ENCODE measurements at places on chromosomes 16 and 17.

DNA sequence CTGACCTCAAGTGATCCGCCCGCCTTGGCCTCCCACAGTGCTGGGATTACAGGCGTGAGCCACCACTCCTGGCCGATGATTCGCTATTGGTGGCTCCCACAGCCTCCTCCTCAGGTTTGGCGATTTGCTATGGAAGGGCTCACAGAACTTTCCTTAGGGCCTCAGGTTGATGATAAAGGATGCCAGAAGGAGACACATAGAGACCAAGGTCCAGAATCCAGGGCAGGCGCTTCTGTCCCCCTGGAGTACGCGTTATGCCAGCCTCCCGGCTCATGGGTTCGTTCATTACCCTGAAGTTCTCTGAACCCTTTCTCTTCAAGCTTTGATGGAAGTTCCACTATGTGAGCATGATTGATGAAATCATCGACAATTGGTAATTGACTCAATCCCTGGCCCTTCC is 19.9 kb downstream of the LGALS3BP start:
- no peak for DNase-seq

GRCh38 chr17:16973760-16974540 is 2.0 kb upstream of the TNFRSF13B start:
- no peak for DNase-seq

DNA sequence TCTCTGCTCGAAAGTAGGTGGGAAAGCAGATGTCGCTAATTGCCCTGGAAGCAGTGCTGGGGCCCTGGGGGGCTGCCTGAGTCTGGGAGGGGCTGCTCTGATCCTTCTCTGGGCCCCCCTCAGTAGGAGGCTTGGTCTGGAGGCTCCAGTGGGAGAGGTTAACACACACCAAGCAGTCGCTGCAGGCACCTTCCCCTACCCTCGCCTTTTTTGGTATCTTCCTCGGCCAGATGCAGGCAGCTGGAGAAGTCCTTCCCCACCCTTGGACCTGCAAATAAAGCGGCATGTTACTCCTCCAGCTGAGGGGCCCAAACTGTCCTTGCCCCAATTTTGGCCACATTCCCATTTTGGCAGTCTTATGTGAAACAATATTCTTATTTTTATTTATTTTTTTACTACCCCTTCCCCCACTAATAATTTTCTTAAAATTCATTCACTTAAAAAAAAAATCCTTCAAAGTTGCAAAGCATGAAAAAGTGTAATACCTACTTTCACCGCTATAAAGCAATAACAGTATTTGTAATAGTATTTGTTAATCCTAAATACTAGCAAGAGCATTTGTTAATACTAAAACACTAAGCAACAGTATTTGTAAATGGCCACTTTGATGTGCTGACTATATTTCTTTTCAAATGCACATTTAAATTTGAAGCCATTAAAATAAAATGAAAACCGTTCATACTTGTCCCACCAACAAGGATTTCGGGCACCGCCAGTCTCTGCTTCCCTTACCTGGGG is 15.0 kb downstream of the C16orf46 start:
- no peak for DNase-seq

GRCh38 chr17:55402374-55402773 is 19.3 kb downstream of the MMD start:
- no peak for DNase-seq

GRCh38 chr16:78689028-78689427 is 589.6 kb downstream of the WWOX start:
- peak; percentile 5 for DNase-seq

GRCh38 chr17:61863801-61864126 is 436 bp upstream of the BRIP1 start:
- no peak for DNase-seq

GRCh38 chr17:62134397-62134796 is 69.3 kb upstream of the MED13 start:
- no peak for DNase-seq

- no peak for DNase-seq
These were observed 4.1 kb downstream of the SLC7A6OS start for GRCh38 chr16:68306633-68307032.

DNA sequence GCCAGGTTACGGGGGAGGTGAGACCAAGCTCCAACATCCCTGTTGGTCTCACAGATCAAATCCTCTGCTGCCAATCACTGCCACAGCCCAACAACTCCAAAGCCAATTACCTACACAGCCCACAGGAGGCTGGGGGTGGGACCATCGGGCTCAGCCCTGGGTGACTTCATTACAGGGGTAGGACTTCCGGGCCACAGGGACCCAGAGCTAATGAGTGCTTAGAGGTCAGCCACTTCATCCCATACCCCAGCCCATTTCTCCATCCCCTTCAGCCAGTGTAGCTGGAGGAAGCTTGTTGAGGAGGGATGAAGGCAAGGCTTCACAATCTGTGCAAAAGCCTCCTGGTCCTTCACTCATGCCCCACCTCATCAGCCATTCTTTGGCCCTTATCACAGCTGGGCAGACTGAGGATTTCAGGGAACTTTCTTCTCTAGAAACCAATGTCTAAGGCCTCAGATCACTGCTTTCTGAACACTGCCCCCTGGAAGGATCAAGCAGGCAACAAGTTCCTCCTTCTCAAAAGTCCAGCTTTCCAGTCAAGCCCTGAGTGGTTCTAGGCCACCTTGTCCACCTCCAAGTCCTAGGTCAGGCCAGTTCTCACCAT is 5.8 kb downstream of the FOXN1 start:
- DNase-seq: peak; percentile 27

Measured in hematopoietic multipotent progenitor cell treated with erythropoietin and hydrocortisone succinate and interleukin-3 and kit ligand, for 4 days (in vitro differentiated cells).